ENCODE measurements at places on chromosomes 1 and 21. TPM values are rescaled to one million over a fixed set of nuclear protein-coding genes. Genes with fewer than 3 reads are reported as not detected.

DNA sequence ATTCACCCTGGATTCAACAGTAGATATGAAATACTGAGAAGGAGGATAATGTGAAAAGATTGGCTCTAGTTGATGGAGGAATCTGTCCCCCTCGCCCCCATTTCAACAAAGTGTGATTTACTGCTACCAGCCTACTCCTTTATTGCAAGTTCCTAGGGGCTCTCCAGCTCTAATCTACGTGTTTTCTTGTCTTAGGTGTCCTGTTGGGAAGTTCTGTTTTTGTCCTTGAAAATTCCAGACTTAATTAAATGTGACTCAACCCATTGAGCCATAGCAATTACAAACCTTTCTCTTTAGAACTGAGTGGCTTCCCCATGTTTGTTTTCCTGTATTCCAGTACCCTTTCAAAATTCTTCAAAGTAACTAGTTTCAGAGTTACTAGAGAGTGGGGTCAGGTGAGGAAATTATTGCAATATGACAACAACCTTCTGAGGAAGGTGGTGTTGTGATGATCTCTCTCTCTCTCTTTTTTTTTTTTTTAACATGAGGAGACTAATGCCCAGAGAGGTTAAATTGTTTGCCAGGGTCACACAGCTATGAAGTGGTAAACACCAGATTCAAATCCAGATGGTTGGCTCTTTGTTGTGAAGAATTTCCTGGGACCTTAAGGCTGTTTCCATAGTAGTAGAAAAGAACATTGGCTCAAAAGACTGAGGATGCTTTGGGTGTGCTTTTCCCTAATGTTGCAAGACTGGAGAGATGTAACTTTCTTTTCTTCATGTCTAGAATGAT, 3.5 kb downstream of the RGL1 start:
- DNase-seq, result no peak

- no peak for DNase-seq
These were observed 36.4 kb upstream of the FASLG start for GRCh38 chr1:172622541-172622940.

- DNase-seq, result no peak
These were observed 13.9 kb upstream of the ADAR start for GRCh38 chr1:154621875-154622274.

GRCh38 chr1:101301446-101302057, 64.7 kb downstream of the S1PR1 start:
- no peak for DNase-seq

Gene FAM167B
- polyA plus RNA-seq, result 4.6 TPM

GRCh38 chr1:20361805-20362381, 71.2 kb downstream of the VWA5B1 start:
- peak; percentile 58 for DNase-seq

DNA sequence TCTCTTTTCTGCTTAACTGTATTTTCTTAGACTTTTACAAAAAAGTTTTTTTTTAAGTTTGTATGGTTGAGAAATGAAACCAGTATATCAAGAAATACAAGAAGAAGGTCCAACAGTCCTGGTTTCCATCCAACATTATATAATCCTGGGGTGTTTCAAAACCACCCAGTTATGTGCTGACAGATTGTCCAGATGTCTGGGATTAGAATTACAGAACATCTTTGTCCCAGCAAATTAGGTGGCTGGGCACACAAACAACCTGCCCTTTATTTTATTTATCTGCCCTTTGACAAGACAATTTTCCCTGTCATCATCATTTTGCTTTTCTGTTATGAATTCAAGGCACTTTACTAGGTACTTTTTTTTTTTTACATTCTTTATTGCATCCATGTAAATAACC, 622.1 kb downstream of the PLPP3 start:
- DNase-seq, result no peak

GRCh38 chr1:42745851-42746250, 5.8 kb upstream of the CLDN19 start:
- DNase-seq, result no peak

- no peak for DNase-seq
These were observed 23.0 kb downstream of the ADAMTS5 start for GRCh38 chr21:26943921-26944320.

Gene LCE2A
- polyA plus RNA-seq, result not detected

Measured in cardiac muscle cell (in vitro differentiated cells and primary cell).